NCI-H1436 treated with DMSO at 0.1 percent for 48 hours (cell line): ENCODE measurements at places on chromosomes 3 and 15.
A peak's percentile ranks its signal among the peaks of the same experiment; 100 is the strongest.

DNA sequence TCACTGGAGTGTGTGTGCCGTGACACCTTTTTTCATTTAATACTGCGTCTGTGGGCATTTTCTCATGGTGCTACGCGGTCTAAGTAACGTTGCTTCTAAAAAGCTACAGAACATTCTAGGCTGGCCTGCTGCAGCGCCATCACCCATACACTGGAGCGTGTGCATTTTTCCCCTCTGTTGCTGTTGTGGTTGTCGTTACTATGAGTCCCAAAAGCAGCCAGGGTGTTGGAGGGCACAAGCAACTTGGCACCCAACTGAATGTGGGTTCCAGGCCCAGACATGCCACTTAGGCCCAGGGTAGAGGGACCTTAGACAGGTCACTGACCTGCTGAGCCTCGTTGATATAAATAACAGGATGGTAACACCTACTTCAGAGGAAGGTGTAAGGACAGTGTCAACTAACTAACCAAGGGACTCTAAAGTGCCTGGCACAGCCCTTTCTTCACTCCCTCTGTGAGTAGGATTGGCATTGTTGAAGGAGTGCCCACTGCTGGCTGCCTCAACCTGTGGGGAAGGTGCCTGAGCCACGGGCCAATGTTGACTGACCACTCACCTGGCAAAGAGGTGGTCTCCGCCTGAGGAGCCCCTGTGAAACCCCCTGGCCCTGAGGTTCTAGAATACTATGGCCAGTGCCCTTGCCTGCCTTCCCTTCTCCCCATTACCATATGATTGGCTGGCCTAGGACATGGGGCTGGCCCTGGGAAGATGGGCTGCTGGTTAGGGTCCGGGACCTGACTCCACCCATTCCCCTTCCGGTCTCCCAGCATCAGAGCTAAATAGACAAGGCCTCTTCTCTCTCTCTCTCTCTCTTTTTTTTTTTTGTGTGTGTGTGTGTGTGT, 3.5 kb downstream of the CSK start:
- DNase-seq = no peak

DNA sequence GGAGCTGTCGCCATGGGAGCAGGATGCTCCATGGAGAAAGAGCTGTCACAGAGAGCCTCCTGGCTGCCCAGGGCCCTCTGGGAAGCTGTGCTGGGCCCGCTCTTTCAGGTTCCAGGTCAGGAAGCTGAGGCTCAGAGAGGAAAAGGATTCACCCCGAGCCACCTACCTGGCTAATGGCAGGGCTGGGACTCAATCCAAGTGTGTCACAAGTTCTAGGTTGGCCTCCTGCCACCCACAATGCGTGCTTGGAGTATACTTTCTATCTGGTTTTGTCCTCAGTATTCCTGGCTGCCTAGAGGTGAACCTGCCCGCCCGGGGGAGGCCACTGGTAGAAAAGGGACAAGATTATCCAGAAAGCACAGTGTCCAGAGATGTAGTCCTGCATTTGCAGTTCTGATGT, 23.6 kb downstream of the FAH start:
- DNase-seq = no peak

DNA sequence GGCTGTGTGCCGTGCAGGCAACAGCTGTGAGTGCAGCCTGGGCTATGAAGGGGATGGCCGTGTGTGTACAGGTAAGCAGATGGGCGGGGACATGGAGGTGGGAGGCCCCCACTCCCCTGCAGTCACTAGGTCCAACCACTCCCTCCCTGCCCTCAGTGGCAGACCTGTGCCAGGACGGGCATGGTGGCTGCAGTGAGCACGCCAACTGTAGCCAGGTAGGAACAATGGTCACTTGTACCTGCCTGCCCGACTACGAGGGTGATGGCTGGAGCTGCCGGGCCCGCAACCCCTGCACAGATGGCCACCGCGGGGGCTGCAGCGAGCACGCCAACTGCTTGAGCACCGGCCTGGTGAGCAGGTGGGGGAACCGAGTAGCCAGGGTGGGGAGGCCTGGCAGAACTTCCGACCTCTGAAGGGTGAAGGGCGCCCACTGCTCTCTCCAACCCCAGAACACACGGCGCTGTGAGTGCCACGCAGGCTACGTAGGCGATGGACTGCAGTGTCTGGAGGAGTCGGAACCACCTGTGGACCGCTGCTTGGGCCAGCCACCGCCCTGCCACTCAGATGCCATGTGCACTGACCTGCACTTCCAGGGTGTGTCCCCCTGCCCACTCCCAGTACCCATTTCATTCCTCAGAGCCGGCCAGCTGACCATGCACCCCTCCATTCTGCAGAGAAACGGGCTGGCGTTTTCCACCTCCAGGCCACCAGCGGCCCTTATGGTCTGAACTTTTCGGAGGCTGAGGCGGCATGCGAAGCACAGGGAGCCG, 11.6 kb downstream of the NT5DC2 start:
- DNase-seq = no peak

- DNase-seq = no peak
These were observed 597.8 kb upstream of the ALCAM start for GRCh38 chr3:104768886-104769285.

- DNase-seq = no peak
These were observed 37.1 kb downstream of the FAM240A start for GRCh38 chr3:46649436-46649835.

- DNase-seq = no peak
These were observed 103.0 kb downstream of the ETFA start for GRCh38 chr15:76208084-76208785.

GRCh38 chr15:74156678-74157411, 16.7 kb upstream of the ISLR start:
- DNase-seq = peak; percentile 56

DNA sequence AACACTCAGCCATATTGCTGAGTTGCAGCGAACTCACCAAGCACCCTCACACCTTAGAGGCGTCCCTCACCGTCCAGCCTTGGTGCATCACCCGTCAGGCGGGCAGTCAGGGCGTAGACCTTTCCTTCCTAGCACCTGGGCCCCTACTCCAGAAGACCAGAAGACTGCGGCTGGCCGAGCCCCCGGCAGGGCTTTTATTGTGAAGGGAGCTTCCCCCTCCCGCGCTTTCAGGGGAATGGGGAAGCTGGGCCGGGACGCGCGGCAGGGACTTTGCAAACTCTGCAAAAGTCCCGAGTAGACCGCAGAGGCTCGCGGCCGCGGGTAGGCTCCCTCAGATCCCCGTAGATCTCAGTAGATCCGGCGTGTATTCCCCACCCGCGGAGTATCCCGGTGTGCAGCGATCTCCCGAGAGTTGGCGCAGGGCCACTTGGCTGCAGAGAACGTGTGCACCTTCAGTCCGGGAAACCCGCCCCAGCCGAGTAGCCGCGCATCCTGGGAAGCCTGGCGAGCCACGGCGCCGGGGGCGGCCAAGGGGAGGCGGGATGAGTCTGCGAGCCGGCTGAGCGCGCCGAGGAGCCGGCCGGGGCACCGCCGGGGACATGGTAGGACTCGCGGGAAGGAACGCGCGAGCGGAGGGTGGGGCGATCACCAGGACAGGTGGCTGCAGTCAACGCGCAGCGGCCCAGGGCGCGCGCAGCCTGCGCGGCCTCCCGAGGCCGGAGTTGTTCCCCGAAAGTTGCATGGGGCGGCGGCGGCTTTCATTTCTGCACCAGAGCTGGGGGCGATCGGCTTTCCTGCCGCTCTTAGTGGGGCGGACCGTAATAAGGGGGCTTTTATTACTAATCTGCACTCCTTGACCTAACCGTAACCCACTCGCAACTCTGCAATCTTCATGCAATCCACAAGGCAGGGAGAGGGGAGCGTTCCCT, at the start of gene GASK1A:
TSS of gene GASK1A (plus strand) at position 268 of the 929 bp plus-strand sequence. CDS start at position 600, 332 bp downstream.
- no peak for DNase-seq

- DNase-seq = no peak
These were observed 148.4 kb downstream of the RTP4 start for GRCh38 chr3:187516446-187517185.

GRCh38 chr15:64837502-64837901, 4.2 kb upstream of the PLEKHO2 start:
- no peak for DNase-seq

DNA sequence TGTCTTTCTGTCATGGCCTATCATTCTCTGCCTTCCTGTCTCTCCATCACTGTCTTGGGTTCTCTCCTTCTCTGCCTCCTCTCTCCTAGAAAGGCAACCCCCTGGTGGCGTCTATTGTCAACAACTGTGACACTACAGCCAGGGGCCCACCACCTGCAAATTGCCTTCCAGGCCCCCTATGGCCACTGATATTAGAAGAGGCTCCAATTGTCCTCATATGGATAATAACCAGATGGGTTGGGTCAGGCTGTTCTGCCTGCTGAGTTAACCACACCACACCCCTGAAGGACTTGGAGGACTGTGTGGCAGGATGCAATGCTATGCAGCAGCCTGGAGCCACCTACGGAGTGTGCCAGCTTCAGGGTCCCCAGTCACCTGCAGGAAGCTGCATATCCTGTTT, 665.0 kb downstream of the NTRK3 start:
- DNase-seq = no peak

DNA sequence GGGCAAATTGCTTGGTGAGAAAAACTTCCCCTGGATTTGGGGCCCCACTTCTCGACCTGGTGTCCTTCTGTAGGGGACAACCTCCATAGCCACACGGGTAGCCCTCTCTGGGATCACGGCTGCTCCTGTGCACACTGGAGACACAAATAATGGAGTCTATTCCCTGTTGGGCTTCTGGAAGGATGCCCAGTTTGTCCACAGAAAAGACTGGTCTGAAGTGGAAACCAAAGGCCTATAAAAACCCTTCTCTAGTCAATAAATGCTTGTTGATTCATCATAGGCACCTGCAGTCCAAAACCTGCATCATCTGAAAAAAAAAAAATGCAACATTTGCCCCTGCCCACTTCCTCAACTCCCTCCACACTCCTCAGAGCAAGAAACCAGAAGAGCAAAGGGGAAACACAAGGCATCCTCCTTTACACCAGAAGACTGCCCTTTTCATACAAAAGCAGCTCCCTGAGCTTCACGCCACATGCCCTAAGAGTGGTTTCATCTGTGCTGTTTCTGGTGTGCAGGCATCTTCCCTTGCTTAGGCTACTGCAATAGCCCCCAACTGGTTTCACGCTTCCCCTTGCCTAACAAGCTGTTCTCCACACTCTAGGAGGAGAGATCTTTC, 36.3 kb downstream of the SRGAP3 start:
- DNase-seq = no peak

DNA sequence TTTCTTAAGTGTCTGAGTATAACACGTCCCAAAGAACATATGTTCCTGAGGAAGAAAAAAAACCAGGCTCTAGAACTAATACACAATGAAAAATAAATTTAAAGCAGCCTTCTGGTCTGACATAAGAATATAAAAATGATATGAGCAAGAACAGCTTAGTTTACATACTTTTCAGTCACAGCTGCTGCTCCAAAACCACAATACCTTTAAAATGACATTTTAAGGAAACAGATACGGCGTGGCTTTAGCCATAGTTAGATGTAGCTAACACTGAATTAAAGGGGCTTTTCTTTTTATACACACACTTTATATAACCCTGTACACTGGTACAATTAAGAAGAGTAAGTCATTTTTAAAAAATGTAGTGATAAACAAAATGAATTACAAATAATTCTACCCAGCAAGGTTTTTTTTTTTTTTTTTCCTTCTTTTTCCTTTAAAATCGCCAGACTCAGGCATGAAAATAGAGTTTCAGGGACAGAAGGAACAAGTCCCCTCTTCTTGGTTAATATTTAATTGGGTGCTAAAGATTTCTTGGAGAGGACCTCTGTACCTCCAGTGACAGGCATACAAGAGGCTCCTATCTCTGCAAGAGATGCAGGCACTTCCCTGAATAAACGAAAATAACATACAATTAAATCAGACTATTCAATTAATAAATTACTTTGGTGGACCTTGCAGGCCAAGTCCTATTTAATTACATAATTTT, 265.6 kb downstream of the FOXP1 start:
- DNase-seq = no peak

GRCh38 chr15:87538327-87538834, 718.2 kb downstream of the NTRK3 start:
- no peak for DNase-seq

DNA sequence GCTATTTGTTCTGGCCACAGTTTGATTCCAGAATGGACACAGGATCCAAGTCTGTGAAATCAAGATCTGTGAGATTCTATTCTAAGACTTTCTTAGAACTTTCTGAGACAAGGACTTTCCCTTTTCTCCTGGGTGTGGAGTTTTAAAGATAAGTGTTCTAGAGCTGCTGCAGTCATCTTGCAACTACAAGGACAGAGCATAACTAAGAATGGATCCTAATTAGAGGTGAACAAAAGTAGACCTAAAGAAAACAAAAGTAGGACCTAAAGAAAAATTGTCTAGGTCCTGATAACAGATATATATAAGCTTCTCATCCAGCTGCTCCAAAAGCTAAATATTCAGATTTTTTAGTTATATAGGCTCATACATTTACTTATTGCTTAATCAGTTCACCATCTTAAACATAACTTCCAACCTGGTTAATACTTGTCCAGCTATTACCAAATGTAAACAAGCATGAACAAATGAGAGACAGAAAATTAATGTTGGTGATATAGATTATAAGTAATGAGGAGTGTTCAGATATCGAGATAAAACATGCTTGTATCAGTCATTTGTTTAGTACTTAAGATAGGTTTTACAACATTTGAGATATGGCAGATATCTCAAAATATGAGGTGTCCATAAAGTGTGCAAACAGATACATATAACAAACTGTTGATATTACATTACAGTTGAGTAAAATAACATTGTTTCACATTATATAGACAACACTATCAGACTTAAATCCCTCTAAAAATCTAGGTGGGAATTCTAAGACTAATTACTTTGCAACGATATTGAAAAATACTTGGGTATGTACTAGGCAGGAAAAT, 75.1 kb downstream of the CD200 start:
- DNase-seq = no peak

DNA sequence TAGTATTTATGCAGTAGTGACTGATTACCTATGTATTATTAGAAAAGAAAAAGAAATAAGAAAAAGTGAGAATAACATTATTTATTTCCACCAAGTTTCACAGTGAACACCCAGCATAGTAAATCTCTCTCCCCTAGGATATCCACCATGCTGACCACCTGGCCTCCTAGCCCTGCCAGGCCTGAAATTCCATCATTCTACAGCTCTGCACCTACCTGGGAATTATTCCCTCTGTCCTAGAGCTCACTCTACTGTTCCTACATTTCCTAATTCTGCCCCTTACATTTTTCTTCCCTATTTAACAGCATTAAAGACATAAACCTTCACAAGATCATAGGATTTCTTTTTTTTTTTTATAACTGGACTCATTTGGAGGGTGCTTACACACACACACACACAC, 525.3 kb upstream of the PPP2R3A start:
- no peak for DNase-seq
